ENCODE measurements at places on chromosomes 5 and 9.

GRCh38 chr5:107675201-107675600, 4.5 kb upstream of the EFNA5 start:
- DNase-seq = no peak

DNA sequence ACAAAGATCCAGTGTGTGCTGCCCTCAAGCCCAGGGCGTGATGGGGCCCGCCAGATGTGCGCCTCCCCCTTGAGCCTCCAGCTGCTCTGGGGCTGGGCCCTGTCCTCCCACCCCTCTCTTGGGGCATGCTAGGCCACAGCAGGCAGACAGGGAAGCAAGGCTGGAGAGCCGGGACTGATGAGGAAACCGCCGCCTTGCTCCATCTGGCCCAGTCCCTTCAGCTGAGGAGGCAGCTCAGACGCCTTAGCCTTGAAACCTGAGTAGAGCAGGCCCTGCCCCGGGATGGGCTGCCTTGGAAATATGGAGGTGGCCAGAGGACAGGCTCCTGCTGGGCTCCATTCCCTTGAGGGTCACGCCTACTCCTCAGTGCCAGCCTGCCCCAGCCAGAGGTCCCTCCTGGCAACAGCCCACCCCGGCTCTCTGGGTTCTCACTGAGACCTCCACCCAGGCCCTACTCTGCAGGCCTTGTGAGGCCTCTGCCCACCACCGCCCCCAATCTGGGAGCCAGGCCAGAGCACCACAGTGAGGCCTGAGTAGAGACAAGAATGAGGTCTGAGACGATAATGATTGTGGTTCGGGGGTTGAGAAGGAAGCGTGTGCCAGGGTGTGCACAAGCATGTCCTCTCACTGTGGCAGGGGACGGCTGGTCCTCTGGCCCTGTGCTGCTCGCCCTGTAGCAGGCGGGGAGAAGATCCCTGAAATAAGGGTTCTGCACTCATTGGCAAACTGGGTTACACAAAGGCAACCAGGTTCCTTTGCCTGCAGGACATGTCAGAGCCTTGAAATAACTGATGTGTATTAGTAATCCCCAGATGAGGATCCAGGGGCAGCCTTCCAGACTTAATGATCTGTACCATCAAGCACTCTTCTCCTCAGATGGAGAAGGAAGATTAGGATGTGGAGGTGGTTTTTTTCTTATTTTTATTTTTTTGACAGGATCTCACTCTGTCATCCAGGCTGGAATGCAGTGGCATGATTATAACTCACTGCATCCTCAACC, 30.9 kb downstream of the CXXC5 start:
- no peak for DNase-seq

GRCh38 chr5:121915765-121916164, 46.0 kb upstream of the SRFBP1 start:
- no peak for DNase-seq

DNA sequence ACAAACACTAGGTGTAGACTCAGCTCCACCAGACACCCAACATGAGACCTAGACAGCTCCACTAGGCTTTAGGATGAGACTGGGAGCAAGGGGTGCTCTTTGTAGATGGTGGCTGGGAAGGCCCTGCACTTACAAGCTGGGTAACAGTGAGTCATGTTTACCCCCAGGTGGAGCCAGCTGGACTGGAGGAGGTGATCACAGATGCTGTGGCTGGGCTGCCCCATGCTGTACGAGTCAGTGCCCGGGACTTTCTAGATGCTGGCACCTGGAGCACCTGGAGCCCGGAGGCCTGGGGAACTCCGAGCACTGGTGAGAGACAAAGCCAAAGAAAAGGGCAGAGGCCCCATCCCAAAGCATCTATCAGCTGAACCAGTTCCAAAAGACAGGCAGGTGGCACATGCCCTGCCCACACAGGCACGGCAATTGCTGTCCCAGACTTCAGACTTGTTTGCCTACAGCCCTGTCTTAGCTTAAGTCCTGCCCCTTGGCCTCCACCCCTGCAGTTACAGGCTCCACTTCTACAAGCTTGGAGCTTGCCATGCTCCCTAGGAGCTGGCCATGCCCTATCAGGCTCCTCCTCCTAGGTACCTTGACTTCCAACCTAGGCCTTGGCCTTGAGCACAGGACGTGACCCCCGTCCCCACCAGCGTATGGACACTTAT, 2.7 kb downstream of the CCL27 start:
- DNase-seq = no peak

GRCh38 chr5:39760385-39761198, 335.8 kb upstream of the DAB2 start:
- no peak for DNase-seq

GRCh38 chr9:74277532-74277931, 219.6 kb upstream of the RORB start:
- DNase-seq = no peak

DNA sequence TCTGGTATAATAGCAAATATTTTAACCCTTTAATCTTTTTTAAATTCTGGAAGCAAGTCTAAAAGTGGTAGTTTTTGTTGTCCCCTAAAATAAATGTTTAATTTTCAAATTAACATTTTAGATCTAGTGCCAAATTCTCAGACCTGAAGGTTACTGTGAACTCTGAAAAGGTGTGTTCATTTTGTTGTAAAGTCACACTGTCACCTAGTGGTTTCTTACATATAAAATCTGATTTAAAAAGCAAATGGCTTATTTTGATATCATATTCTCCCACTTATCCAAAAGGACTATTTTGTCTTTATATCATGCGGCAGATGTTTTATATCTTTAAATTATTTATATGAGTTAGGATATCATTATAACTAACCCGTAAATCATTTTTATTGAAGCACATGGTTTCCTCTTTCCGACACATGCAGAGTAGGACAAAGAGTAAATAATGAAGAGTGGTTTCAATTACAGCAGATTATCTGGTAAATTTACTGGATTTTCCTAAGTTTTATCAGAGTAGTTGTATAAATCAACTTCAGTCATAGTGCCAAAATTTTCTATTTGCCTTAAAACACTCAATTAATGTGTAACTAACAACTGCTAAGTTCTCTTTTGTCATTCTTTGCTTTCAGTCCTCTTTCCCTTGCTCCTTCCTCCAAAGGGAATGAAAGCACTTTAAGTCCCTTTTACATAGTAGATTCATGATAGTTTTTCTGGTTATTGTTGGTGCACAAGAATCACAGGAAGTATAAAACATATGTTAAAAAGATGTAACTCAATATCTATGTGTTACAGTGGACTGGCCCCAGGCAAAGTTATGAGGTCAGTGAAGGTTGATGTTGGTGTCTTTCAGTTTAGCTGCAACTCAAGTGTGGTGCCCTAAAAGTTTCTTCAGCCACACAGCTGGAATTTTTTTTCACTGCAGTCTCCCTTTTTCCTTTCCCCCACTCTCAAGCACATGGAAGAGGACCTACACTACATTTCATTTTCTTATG, 189.6 kb downstream of the COX7C start:
- no peak for DNase-seq

GRCh38 chr9:15235658-15236057, 71.4 kb downstream of the TTC39B start:
- no peak for DNase-seq

- DNase-seq = no peak
Measured at GRCh38 chr5:167513381-167513780, 778.1 kb upstream of the WWC1 start.

DNA sequence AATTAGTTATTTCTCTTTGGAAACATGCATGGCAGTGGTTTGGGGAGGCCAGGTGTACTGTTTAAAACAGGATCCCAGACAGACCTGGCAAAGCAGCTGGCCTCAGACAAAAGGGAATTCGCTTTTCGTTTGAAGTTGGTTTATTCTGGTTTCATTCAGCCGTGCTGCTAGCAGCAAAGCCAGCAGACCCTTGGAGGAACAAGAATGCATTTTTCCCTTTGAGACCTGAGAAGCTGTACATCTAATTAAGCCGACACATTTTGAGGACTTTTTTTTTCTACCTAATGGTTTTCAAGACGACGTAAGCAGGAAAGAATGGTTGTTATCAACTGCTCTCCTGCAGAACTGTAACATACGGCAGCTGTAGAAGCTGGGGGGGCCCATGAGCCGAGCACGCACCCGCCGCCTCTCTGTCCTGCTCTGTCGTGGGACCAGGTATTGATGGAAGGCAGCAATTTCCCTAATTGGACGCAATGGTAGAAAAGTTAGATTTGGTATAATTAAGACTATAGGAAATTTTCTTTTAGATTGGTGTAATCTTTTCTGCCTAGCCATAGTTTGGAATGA, 13.6 kb downstream of the PLEKHG4B start:
- DNase-seq = no peak

DNA sequence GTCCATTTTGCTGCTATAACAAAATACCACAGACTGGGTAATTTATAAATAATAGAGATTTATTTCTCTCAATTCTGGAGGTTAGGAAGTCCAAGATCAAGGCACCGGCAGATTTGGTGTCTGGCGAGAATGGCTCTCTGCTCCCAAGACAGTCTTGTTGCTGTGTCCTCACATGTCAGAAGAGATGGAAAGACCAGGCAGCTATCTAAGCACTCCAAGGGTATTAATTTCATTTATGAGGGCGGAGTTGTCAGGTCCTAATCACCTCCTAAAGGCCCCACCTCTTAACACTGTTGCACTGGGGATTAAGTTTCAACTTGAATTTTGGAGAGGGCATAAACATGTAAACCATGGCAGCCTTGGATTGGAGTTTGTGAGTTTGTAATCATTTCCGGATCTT, 30.3 kb downstream of the ADCY2 start:
- no peak for DNase-seq

DNA sequence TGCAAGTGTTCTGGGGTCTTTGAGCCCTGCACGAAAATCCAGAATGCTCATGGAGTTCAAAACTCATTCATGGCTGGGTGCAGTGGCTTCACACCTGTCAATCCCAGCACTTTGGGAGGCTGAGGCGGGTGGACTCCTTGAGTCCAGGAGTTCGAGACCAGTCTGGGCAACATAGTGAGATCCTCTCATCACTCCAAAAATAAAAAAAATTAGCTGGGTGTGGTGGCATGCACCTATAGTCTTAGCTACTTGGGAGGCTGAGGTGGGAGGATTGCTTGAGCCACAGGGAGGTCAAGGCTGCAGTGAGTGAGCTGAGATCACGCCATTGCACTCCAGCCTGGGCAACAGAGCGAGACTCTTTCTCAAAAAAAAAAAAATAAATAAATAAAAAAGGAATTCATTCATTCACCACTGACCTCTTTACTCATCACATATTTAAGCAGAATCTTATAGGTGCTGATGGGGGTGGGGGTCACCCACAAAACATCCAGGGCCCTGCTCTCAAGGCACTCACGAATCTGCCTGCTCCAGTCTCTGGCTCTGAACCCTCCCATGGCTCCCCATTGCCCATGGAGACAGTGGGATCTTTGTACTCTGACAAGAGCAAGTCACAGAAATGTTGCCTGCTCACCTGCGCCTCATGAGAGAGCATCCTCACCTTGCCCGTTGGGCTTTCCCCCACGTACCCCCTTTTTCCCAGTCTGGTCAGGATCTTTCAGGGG, 76.7 kb upstream of the IER5L start:
- no peak for DNase-seq

- DNase-seq = no peak
Measured at GRCh38 chr5:59333416-59333815, 560.1 kb downstream of the PDE4D start.

Data from activated naive CD4-positive, alpha-beta T cell treated with anti-CD3 and anti-CD28 coated beads, Interleukin-2, amount 50 U/mL, for 16 hours (primary cell).